ENCODE measurements at places on chromosomes 3 and 15.

DNA sequence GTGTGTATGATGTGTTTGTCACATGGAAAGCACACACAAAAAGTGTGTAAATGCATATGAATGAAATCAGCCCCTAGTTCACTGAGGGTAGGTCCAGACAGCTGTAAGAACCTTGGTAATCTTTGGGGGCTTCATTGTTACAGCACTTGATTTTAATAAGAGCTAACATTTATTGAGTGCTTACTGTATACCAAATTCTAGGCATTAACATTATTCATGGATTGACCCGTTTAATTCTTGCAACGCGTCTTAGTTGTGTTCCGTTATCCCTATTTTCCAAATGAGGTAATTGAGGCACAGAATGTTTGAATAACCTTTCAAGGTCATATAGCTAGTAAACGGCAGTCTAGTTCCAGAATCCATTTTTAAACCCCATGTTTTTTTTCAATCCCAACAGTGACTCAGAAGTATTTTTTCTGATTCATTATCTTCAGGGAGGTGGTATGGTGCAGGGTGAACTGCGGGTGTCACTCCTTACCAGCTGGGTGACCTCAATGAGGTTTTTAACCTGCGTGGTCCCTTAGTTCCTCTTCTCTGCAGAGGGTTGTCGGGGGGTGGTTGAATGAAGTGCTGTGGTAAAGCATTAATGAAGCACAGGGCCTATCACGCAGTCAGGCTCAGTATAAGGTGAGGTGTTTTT lies 14.2 kb downstream of the RAB8B start:
- DNase-seq: no peak

GRCh38 chr3:150013801-150014200 lies 43.1 kb upstream of the PFN2 start:
- no peak for DNase-seq

DNA sequence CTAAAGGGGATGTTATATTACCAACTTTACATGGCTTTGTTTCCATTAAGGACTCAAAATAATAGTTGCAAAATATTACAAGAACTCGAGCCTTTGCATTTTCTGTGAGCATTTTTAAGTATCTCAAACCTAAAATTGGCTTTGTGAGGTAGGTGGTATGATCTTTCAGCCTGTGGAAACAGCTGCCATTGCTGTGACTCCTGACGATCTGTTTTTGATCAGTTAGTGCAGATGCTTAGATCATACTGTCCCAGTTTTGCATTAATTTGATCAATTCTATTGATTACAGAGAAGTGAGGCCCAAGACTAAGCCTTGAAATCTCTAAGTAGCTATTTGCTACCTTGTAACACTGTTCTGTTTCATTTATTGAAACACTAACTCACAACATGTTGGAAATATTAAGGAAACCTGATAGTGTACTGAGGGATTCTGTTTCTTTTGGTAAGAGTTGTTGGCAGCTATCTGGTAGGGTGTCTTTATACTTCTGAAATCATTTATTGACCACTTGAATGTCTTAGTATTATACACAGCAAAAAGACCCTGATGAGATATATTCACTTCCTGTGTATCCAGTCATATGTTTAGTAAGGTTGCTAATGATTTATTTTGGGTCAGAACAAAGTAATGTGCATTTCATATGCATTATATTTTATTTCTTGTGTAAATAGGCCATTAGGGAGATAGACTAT lies 14.8 kb downstream of the SKIL start:
- DNase-seq: no peak

DNA sequence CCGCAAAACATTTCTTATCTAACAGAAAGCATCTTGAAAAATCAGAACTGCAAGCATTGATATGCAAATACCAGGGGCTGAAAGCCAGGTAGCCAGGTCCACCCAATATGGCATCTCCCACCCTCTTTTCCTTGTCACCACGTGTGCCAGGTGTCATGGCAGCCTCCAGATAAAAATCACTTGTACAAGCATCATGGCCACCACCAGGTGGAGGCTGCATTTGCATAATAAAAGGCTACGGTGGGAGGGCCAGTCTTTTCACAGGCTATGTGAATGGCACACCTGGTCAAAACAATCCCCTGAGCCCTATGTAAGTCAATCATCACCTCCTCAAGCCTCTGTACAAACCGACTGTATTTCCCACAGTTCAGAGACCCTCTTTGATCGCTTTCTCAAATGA lies 1233.1 kb upstream of the ALCAM start:
- peak; percentile 81 for DNase-seq

Data from H9 (cell line).